ENCODE measurements at places on chromosomes 7 and 10.
A peak's percentile ranks its signal among the peaks of the same experiment; 100 is the strongest.

GRCh38 chr10:21340331-21340730 is 185.2 kb downstream of the SKIDA1 start:
- DNase-seq, result no peak

- no peak for DNase-seq
These were observed 144.3 kb downstream of the ADAM12 start for GRCh38 chr10:126243971-126244370.

- peak; percentile 17 for DNase-seq
These were observed 1.8 kb downstream of the SEPTIN7 start for GRCh38 chr7:35802649-35803048.

DNA sequence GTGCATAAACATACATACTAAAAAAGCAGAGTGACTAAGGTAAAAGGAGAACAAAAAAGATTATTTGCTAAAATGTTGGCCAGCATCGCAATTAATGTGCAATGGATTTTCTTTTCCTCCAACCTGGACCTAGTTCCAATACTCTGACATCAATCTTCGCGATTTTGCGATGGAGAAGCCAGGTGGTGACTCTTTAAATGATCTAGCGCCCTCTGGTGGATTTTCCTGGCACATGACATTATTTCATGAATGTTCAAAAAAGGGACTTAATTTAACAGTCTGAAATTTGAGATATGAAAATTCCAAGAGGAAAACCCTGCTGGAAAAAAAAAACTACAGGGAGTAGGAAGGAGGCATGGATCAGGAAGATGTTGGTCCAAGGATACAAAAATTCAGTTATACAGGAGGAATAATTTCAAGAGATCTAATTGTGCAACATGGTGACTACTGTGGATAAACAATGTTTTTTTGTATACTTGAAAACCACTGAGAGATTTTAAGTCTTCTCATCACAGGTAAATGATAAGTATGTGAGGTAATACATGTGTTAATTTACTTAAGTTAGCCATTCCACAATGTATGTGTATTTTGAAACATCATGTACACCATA is 4.3 kb upstream of the KCNMA1 start:
- DNase-seq, result peak; percentile 82

DNA sequence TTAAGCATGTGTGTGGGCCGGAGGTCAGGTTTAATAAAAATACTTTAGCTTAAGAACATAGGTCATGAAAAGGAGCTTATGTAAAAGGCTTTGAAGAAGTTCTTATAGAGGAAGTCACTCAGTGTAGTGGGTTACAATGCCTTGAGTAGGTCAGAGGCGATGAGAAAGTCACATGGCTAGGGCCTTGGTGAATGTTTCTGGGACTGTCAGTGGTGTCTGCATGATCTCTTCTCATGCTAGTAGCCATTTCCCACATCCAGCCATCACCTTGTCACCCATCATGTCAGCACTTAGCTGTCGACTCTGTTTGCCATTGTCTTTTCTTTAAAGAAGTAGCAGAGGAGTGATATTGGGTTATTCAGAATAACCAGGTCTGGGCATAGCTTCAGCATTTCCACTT is 236.6 kb downstream of the CDK14 start:
- DNase-seq, result no peak

DNA sequence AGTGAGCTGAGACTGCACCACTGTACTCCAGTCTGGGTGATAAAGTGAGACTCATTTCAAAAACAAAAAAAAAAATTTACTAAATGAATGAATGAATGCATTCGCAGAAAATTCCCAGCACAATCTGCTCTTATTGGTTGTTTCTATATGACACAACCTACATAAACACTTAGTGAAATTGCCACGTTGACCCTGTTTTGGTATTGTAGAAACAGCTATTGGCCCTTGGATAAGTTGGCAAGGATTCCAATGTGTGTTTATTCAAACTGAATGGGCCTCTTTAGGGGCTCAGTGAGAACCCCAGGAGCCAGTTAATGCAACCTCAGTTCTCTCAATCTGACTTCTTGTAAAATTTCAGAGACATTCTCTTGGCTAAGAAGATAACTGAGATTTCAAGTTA is 66.0 kb downstream of the HHEX start:
- DNase-seq, result no peak

DNA sequence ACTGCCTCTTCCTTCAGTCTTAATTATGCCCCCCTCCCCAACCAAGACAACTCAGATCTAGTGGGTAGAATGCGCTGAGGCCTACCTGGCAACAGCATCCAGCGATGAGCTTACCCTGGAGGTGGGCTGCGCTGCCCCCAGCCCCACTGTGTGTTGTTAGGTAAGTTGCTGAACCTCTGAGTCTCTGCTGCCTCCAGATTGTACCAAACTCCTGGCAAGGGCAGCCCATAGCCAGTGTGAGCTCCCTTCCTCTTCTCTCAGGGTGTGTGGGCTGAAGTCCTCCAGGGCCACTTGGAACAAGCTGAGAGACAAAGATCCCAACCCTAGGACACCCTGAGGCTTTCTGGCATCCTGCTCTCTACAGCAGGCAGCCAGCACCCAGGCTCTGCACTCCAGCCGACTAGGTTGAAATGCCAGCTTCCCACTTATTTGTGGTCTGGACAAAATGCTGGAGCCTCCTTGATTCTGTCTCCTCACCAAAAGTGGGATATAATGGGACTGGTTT is 135.3 kb downstream of the ARHGAP22 start:
- no peak for DNase-seq

- no peak for DNase-seq
These were observed 178.8 kb upstream of the ITGB1 start for GRCh38 chr10:33136781-33137180.

DNA sequence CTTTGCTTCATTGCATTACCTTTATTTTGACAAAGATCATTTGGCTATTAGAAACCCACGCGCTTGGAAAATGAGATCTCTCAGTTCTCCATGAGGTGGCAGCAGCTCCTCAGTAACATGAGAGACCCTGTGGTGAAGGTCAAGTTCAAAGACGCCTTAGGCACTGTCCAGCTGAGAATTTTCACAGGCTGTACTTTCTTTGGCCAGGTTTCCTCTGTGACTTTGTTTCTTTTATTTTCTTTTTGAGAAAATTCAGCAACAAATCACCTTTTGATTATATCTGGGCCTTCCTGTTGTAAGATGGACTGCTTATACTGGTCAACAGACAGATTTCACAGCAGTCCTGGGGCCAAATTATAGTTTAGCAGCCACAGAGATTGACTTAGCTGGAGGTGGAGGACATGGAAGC is 54.5 kb downstream of the RAB18 start:
- peak; percentile 56 for DNase-seq

DNA sequence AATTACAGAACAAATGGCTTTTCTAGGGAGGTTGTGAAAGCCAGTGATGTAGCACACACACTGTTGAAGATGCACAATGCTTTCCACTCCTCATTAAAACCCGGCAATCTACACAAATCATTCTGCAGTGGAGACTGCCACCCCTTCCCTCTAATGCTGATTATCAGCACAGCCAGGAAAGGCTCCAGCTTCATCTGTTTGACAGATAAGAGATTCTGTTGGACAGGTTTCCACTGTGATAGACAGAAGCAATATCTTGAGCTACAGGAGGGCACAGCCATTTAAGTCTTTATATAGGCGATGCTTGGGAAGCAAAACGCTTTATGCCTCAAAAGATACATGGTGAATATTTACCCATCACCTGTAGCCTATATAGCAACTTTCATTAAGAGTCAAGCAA is 555.6 kb downstream of the GLRX3 start:
- DNase-seq, result no peak

- DNase-seq, result no peak
These were observed 139.0 kb downstream of the NRF1 start for GRCh38 chr7:129750501-129750900.

- DNase-seq, result no peak
These were observed 20.3 kb upstream of the ADGRA1 start for GRCh38 chr10:133067149-133068105.

- no peak for DNase-seq
These were observed 27.9 kb downstream of the VIPR2 start for GRCh38 chr7:159116581-159117339.

DNA sequence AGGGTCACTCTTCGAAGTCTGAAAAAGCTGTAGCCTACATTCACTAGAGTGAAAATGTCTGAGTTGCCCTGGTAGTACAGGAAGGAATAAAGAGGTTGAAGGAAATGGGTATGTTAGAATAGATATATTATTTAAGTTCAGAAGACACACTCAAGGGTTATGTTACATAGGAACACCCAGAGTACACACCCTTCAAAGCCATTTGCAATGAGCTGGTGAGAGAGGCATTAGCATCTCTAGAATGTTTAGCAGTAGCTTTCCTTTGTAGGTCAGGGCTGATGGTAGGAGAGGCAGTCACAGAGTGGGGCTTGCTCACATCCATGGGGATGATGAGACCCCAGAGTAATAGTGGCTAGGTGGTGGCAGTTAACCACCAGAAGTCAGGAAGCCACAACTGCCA is 221.2 kb downstream of the SLC25A13 start:
- DNase-seq, result no peak

GRCh38 chr10:62534031-62534430 is 159.9 kb downstream of the ZNF365 start:
- DNase-seq, result no peak

- DNase-seq, result no peak
These were observed 245.0 kb downstream of the INHBA start for GRCh38 chr7:41457832-41458437.

DNA sequence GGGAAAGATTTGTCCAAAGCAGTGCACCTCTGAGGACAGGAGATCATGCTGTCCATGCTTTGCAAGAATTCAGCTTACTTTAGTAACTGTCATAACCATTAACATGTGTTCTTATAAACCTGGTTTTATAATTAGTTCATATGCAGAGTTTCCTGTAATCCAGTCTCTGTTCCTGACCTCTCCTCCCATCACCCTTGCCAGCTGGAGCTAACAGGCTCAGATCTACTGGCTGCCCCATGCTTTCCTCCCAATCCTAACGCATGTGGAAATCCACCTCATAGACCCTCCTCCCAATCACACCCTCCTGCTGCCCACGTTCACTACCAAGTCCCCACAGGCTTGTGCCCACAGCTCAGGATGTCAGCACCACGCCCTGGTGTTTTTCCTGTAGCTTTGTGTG is 45.3 kb upstream of the PFKP start:
- DNase-seq, result no peak

DNA sequence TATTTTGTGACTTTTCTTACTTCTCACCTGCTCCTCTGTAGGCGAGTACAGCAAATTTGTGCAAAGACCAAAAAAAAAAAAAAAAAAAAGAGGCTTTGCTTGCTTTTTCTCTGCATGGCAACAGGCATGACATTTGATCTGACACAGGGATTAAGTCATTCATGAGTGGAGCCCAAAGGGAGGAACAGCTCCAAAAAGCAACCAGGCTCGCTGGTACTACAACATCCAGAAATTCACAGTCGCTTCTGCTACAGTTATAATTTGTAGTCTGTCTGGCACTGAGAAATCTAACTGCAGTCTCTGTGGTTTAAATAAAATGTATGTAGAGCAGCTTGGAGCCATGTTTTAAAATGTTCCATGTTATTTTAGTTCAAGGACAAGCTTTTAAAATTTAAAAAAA is 31.7 kb downstream of the MKX start:
- no peak for DNase-seq

GRCh38 chr10:106672517-106673175 is 491.9 kb downstream of the SORCS1 start:
- no peak for DNase-seq

GRCh38 chr7:128962899-128963298 is 25.2 kb downstream of the IRF5 start:
- DNase-seq, result no peak

DNA sequence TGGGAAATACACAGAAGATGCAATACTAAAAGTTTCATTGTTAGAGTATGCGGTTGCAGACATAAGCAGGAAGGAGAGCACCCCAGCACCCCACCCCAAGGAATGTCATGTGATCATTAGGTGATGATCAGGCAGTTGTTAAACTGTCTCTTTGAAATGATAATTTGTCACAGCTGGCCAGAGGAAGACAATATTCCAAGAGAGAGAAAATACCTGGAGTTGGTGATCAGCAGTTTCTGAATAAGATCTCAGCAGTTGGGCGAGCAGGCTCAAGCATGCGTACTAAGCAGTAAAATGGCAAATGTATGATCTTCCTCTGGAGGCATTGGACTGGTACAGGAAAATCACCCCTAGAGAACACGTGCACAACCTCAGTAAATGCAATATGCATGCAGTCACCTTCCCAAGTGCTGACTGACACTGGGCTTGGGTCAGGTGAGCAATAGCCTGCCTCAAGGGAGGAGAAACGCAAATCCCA is 250.1 kb upstream of the MBL2 start:
- no peak for DNase-seq

DNA sequence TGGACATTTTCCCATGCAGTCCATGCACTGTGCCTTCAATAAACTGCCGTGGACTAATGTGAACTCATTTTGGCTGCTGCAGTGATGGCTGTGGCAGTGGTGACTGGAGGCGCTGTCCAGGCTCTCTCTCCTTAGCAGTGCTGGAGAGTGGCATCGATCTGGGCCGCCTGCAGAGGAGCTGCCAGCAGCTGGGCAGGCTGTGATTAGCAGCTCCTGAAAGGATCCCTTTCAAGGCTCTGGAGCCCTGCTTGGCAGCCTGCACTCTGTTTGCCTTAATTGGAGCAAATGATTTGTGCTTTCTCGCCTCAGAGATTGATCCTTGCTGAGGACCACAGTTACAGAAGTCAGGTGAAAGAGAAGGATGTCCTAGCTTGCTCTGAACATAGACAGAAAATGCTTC is 130.1 kb upstream of the VWC2 start:
- no peak for DNase-seq

- no peak for DNase-seq
These were observed 244.1 kb upstream of the RHOBTB1 start for GRCh38 chr10:61188101-61188500.

GRCh38 chr7:151537818-151538561 is 18.3 kb upstream of the RHEB start:
- no peak for DNase-seq

DNA sequence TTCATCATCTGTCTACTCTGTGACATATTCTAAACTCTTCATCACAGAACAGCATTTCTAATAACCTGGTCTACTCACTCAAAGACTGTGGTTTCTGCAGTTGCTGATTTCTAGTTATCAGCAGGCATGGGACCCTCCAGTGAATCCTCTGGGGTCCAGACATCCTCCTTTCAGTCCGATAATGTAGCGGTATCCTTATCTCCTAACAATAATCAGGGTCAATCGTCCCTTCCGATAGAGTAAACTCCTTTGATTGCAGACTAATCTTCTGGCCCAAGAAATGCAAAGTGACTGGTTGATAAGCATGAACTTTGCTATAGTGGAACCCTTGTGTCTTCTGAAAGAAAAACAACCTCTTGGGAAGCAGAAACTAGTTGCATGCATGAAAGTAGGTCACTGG is 1209.8 kb upstream of the CELF2 start:
- no peak for DNase-seq

DNA sequence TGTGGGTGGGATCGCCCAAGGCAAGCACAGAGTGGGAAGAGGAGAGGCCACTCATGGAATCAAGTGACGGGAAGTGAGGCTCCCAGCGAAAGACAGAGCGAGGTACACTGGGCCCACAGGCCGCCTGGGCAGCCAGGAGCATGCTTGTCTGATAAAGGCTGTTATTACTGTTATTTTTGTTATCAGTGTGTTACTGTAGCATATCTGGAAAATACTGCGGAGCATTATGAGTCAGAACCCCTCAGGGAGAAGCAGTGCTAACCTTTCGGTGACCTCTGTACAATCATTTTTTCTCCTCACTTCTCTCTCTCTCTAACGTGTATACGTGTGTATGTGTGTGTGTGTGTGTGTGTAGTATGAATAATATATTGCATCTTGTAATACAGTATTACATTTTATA is 3.8 kb upstream of the TCERG1L start:
- DNase-seq, result no peak
